ENCODE measurements at places on chromosomes 11 and 22.

GRCh38 chr11:101254037-101254436, 124.4 kb upstream of the PGR start:
- no peak for DNase-seq

GRCh38 chr11:68504432-68505066, 44.0 kb downstream of the PPP6R3 start:
- DNase-seq, result no peak

GRCh38 chr11:86346513-86346912, 28.2 kb upstream of the CCDC81 start:
- DNase-seq, result no peak

DNA sequence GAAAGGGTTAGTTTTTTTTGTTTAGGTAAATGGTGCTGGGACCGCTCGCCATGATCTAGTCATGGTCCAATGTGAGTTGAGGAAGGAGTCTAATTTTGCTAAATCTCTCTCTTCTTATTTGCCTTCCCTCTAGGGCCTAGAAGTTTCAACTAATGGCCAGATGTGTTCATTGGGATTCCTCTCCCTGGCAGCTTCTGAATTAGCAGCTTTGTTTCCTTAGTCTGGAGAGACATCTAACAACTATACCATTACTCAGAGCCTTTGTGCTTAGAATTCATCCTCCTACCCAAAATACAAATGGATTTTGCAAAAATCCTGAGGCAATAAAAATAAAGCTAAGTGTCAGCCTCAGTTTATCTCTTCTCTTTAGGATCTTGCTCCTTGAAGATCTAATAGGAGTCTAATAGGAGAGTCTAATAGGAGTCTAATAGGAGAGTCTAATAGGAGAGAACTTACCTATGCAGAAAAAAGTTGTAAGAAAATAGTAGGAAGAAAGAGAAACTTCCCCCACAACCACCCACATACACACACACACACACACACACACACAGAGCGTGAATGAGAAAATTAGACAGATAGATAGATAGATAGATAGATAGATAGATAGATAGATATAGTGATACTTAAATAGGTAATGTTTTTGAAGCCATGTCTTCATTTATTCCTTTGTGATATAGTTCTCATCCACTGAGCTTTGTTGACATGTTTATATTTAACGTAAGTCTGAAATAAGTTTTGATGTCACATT, 980.5 kb upstream of the CNTN5 start:
- no peak for DNase-seq

GRCh38 chr11:113192121-113192925, 122.1 kb upstream of the TTC12 start:
- no peak for DNase-seq

DNA sequence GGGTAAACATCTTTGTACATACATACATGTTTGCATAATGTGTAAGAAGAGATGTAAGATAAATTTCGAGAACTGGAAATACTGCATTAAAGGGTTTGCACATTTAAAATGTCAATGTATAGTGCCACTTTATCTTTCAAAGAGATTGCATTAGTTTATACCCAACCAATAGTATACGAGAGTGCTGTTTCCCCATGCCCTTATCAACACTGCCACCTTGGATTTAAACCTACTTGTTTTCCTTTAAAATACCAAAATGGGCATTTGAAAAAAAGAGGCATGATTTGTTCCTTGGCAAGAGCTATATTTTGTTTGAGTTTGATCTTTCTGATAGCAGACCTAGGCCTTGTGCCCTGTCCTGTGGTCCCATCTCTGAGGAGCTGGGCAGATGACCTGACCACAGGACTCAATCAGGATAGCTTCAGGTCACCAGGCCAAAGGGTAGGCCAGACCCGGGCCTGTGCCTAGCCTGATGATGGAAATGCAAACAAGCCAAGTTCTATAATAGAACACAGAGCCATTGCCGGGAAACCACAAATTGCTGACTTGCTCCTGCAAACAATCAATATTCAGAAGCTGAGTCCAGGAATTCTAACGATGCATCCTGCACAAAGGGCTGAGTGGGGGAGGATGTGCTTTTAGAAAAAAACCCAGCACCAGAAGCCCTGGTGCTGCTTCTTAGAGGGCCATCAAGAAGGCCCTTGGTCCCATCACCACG, 16.9 kb upstream of the ALG8 start:
- no peak for DNase-seq

GRCh38 chr11:68343761-68344256, 31.4 kb downstream of the LRP5 start:
- DNase-seq, result no peak

DNA sequence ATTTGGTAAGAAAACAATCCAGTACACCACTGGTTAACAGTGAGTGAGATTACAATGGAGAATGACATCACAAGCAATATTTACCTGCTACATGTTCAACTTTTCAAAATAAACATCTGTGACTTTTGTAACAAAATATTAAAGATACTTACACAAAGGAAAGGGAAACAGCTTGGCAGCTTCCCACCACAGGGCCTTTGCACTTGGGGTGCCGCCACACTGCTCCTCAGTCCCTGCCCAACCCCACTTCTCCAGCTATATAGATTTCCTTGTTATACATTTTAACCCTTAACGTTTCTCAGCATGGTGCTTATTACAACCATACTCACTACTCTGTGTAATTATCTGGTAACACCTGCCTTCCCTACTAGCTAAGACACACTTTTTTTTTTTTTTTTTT, 10.9 kb downstream of the KMT5B start:
- DNase-seq, result no peak

Measured in activated naive CD4-positive, alpha-beta T cell treated with anti-CD3 and anti-CD28 coated beads, Interleukin-2, amount 50 U/mL, for 16 hours (primary cell).